Esophagus squamous epithelium (tissue), 5 donors: ENCODE measurements at places on chromosomes 3 and 15.

GRCh38 chr3:169660709-169661360 lies 2.7 kb downstream of the MECOM start:
- no peak for DNase-seq

DNA sequence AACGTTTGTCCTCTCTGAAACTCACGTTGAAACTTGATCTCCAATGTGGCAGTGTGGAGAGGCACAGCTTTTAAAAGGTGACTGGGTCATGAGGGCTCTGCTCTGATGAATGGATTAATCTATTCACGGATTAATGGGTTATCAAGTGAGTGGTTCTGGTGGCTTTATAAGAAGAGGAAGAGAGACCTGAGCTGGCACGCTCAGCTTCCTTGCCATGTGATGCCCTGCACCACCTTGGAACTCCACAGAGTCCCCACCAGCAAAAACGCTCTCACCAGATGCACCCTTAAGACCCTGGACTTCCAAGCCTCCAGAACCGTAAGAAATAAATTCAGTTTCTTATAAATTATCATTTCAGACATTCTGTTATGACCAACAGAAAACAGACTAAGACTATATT lies 2.6 kb downstream of the PPP1R2 start:
- no peak for DNase-seq

DNA sequence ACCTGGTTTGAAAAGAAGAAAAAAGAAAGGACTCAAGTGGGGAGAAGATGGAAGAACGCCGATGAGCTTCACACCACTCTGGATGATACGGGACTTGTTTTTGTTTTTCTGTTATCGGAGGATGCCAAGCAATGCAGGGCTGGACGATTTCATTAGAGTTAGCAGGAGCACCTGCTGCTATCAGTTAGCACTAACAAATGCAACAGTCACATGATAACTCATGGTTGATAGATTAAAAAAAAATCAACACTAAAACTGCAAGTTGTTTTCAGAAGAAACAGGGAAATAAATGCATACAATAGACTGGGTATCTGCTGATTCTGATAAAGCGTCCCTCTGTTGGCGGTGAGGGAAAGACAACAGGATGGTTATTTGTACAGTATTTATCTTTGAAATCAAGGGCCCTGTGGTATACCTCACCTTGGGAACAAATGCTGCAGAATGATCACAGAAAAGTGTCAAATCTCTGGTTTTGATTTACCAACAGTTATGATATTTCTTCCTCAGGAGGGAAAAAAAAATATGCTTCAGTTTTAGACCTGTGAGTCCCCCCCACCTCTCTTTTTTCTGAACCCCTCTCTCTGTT lies 575.1 kb downstream of the FOXP1 start:
- DNase-seq = no peak

DNA sequence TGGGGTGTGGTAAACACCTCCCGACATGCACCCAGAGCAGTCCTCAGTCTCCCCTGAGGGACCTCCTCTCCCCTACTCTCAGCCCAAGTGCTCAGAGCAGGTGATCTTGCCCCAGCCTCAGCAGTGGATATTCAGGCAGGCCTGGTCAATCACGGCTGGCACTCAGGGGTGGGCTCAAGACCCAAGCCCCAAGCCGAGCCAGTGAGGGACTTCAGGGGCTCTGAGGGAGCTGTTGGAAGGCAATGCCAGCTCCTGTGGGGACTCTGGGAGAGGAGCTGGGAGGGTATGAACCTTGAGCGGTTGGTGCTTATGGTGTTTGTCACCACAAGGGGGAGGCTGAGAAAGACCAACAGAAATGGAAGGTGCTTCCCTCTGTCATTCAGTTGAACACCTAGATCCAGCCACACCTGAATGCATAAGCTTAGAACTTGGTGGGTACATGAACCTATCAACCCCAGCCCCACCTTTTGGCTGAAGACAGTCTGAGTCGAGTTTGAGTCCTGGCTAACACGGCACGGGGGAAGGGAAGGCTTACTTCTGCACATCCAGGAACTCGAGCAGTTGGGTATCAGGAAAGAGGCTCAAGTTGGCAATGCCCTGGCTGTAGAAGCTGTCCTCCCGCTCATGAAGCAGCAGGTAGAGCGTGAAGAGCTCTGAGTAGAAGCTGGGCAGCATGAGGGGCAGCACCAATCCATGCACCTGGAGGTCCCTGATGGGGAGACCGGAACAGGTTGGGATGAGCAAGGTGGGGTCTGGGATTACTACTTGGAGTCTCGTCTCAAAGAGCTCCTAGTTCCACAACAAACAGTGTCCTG lies 19.2 kb downstream of the ALS2CL start:
- no peak for DNase-seq

DNA sequence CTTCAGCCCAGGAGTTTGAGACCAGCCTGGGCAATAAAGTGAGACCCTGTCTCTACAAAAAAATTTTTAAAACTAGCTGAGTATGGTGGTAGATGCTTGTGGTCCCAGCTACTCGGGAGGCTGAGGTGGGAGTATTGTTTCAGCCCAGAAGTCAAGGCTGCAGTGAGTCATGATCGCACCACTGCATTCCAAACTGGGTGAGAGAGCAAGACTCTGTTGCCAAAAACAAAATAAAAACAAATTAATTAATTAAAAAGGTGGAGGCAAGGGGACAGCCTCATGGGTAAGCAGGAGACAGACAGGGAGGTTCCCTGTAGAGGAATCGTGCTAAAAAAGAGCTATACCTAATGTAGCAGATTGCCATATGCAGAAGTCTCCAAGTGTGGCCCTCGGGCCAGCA lies 12.6 kb downstream of the HAPLN3 start:
- no peak for DNase-seq

DNA sequence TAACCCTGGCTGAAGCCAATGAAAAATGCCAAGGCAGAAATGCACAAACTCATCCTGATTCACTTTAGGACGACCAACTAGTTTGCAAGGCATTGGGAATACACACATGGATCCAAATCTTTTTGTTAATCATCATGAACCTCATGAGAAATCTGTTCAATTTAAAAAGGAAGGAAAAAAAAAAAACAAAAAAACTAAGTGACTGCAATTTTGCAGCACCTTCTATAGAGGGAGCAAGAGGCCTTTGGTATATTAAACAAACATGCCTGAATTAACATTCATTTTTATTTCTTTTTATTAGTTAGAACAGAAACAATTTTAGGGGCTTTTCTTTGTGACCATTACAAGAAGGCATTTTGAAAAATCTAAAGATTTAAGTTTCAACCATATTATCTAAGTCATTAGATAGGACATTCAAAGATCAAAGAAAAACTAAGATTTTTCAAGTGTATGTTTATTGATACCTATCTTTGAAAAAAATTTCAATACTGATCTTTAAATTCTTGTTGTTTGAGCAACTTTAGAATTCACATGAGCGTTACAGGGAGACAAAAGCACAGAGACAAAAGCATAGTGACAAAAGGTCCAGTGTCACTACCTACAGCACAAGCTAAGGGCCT lies 182.4 kb downstream of the CBLB start:
- no peak for DNase-seq
